ENCODE measurements at places on chromosomes 13 and 19.

- no peak for DNase-seq
These were observed 16.1 kb downstream of the LGALS16 start for GRCh38 chr19:39671739-39672363.

DNA sequence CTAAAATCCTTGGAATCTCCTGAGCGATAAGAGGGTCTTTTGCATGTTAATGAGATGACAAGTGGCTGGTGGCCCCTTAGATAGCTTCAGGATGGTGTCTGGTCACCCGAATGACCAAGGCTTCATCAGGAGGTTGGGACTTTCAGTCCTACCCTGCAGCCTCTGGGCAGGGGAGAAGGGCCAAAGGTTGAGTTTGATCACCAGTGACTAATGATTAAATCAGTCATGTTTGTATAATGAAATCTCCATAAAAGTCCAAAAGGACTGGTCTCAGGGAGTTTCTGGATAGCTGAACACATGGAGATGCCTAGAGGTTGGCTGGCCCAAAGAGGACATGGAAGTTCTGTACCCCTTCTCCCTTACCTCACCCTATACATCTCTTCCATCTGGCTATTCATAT, 316.2 kb downstream of the MTUS2 start:
- no peak for DNase-seq

GRCh38 chr13:93941444-93941843, 538.0 kb downstream of the DCT start:
- no peak for DNase-seq

GRCh38 chr13:35228536-35228935, 248.0 kb downstream of the MAB21L1 start:
- no peak for DNase-seq

DNA sequence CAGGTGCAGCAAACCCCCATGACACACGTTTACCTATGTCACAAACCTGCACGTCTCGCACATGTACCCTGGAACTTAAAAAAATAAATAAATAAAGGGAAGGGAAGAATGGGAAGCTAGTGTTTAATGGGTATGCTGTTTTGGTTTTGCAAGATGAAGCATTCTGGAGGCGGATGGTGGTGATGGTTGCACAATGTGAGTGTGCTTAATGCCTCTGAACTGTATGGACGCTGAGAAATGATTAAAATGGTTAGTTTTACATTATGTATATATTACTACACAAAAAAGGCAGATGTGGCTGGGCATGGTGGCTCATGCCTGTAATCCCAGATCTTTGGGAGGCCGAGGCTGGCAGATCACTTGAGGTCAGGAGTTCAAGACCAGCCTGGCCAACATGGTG, 17.8 kb downstream of the NFILZ start:
- no peak for DNase-seq

DNA sequence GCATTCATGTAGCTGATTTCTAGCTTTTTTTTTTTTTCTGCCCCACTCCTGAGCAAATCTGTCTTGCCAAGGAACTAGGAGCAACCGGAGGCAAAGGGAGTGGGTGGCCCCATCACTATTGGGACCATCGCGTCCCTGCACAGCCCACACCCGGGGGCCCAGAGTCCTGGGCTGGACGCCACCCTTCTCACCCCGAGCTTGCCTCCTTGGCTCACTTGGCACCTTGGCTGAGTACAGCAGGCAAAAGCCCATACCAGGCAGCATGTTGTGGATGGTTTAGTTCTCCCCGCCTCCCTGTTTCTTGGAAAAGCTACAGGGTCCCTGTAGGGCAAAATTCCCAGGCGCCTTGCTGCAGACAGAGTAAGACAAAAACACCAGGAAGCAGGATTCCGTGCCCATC, 13.7 kb downstream of the SMIM24 start:
- DNase-seq: no peak

DNA sequence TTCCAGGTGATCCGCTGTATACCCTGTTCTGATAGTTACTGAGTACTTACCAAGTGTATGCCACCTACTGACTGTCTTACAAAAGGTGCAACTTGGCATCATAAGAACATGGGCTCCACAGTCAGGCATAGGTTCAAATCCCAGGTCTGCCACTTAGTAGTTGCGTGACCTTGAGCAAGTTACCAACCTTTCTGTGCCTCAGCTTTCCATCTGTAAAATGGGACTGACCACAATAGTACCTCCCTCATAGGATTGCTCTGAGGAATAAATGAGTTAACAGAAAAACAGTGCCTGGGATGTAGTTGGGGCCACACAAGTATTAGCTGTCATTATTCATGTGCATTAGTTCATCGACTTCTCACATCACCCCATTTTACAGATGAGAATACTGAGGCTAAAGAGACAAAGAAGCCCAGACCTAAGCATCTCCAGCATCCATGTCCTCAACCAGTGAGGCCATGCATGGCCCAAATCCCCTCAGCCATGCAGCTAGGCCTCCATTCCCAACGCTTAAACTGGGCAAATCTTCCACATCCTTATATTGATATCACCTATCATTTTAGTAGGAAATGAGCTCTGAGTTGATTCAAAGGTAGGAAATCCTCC, 51.3 kb upstream of the UBE2L5 start:
- DNase-seq: no peak

Measured in activated T-cell treated with anti-CD3 and anti-CD28 coated beads for 1 hour (primary cell).